Chondrocyte (in vitro differentiated cells): ENCODE measurements at places on chromosomes 3 and 15.

GRCh38 chr3:108664266-108664665, 74.7 kb downstream of the DZIP3 start:
- H3K27me3 ChIP-seq: no peaks in the 10 kb centered on the region
- H3K27ac ChIP-seq: no peak overlapping the region
- no peak overlapping the region for H3K4me3 ChIP-seq
- no peak for DNase-seq

GRCh38 chr3:111210003-111210711, 138.5 kb downstream of the NECTIN3 start:
- H3K4me3 ChIP-seq: no peak overlapping the region
- H3K27me3 ChIP-seq: no peaks in the 10 kb centered on the region
- H3K4me1 ChIP-seq: no peaks in the 10 kb centered on the region
- H3K36me3 ChIP-seq: peaks cover under 1% of the 10 kb centered on the region
- DNase-seq: no peak

DNA sequence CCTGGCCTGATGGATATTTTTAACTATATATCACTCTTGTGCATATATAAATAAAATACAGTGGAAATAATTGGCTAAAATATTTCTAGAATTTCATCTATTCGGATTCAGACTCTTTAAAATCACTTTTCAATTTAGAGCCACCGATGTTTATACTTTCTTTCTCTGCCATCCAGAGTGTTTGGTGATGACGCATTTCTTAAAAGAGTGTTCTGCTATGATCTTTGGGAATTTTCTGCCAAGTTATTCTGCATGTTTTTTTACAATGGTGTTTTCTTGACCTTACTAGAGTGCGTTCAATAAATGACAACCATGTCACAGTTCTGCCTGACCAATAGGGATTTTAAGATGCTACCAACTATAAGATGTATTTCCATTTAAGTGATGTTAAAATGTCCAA, 30.2 kb downstream of the PPP2R3A start:
- DNase-seq: no peak
- peaks cover 32% of the 10 kb centered on the region for H3K4me1 ChIP-seq
- H3K36me3 ChIP-seq: no peaks in the 10 kb centered on the region
- no peaks in the 10 kb centered on the region for H3K27me3 ChIP-seq
- no peak overlapping the region for H3K4me3 ChIP-seq

DNA sequence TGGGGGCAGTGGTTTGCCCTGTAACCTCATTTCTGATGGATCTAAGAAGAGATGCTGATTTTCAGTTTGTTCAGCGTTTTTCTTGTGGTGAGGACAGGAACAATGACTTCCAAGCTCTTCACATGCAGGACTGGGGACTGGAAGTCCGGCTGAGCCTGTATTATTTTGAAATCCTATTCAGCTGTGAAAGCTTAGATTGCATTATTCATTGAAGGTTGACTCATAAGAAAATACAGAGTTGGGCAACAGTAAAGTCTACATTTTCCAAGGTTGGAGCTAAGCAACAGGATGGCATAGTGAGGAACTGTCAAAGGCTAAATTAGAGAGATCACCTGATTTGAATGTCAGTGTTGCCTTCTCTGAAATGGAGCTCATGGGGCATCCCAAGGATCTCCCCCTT, 230.9 kb upstream of the FEZF2 start:
- H3K27me3 ChIP-seq: peaks cover 1% of the 10 kb centered on the region
- H3K4me3 ChIP-seq: peak overlapping the region; percentile 17
- no peak for DNase-seq
- H3K27ac ChIP-seq: peak overlapping the region; percentile 95
- peaks cover 65% of the 10 kb centered on the region for H3K4me1 ChIP-seq
